ENCODE measurements at places on chromosomes 3 and 15.

- no peak for DNase-seq
Measured at GRCh38 chr3:33426630-33427317, 13.4 kb downstream of the UBP1 start.

DNA sequence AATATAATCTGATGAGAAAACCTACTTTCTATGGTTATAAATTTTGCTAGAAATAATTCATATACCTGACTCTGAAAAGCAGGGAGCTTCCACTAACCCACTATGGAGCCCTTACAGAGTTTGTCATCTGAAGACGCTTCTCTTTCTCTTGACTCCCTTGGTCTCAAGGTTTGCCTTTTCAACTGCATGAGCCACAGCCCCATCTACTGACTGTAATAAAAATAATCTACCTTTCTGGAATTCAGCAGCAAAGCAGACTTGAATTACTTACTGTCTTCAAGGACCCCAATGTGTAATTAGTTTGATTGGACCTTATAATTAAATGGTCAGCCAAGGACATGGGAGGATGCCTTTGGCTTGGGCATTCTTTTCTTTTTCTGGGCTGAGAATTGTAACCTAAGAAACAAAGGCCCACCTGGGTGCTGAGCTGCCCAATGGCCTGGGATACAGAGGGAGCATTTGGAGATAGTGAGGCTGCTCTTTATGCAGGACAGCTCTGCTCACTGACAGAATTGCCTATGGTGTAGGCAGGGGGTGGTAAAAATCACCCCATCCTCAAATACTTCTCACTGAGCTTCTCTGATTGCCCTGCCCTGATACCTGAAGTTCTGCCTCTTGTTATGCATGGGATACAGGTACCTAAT is 178.6 kb upstream of the TRIM42 start:
- no peak for DNase-seq

DNA sequence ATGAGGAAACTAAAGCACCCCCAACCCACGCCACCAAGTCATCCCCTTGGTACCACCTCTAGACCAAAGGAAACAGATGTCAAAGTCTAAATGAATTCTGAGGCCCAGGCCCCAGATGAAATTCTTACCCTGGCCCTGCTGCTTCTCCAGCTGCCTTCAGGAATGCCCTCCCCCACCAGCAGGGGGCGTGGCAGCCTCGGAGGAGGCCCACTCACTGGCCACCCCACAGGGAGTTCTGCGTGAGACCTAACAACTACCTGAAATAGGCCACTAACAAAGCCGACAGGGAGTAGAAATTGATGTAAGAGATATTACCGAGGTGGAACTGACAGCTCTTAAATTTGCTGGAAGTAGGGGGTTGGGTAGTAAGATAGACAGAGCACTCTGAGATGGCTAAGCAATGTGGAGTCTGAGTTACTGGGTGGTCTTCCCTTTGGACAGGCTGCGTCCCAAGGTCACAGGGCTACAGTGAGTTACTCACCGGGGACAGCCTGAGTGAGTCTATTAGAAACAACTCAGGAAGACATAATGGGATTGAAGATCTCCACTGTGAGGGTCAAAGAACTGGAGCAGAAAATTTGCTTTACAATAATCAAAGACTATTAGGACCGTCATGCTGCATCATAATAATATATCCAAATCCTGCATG is 240.7 kb downstream of the SHOX2 start:
- DNase-seq = no peak

DNA sequence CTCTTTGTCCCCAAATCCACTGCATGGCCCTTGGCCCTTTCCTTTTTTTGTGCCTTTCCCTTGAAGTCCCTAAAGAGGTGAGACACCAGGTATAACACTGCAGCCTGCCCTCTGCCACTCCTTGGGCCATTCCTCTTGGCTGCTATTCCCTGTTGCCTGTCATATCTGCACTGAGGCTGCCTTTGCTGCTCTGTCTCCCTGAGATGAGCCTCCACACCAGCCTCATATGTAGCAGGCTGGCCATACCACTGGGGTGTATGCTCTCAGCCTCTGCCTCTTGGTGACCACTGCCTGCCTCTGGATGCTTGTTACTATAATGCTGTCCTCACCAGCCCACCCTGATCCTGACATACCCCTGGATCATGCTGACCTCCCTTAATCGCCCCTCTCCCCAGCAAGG is 252.0 kb downstream of the CLSTN2 start:
- no peak for DNase-seq

DNA sequence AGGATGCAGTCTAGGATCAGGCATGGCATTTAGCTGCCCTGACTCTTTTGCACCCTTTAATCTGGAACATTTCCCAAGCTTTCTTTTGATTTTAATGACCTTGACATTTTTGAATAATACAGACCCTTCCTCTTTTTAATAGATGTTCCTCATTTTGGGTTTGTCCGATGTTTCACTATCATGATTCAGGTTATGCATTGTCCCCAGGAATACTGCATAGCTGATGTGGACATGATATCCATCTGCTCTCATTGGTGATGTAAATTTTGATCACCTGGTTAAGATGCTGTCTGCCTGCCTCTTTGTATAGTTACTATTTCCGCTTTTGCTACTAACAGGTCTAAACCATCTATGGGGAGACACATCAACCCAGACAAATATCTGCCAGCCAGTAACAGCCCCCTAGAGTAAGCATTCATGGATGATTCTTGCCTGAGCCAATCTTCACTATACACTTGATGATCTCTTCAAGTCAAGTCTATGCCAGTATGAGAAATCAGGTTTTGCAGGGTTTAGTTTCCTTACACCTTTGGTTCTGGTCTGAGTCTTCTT is 50.6 kb upstream of the ULK4 start:
- no peak for DNase-seq
